ENCODE measurements at places on chromosomes 1 and 21.

DNA sequence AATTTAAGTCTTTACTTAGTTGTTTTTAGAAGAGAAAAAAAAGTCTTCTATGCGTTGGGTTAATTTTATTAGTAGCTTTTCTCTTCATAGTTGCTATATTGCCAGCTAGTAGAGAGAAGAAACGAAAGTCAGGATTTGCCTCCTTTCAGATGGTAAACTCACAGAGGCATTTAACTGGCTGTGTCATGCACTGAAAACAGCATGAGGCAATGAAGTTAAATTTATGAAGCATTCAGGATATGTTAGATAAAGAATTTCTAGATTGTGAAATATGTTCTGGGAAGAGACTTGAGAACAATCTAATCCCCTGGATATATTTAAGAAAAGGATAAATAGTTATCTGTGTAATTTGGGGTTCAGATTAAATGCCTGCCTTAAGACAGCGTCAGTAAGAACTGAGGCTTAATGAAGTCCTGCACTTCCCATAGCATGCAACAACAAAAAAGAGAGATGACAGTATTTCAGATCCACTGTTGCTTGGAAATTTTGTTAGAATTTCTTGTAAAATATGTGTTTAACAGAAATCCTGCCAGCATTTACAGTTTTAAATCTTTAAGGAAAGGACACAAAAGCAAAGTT is 1.7 kb downstream of the ANGPTL1 start:
- DNase-seq = peak; percentile 20

DNA sequence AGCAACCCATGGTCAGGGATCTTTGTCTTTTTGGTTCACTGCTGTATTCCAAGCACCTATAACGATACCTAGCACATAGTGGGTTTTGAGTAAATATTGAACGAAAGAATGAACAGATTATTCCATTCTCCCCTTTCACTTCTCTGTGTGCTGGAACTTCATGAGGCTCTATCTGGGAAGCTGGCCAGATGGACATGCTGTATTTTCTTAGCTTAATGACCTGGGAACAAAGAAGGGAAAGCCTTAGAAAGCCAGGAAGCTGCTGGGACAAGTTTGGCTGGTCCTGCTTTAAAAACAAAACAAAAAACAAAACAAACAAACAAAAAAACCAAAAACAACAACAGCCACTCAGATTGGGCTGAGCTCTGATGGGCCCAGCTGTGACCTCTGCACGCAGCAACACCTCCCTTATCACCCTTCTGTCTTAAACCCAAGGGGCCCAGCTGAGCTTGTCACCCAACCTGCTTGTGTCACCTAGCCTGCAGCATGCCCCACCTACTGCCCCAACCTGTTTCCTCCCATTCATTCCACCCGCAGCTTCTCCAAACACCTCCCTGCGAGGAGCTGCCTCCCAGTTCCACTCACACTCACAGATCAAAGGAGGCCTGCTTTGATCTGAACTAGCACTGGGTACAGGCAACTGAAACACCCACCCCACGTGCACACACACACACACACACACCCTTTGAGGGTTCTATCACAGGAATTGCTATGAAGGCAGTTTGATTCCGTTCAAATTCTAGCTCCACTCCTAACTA is 37.1 kb downstream of the SLC30A1 start:
- no peak for DNase-seq

GRCh38 chr1:76090283-76091203 is 16.0 kb downstream of the ST6GALNAC3 start:
- peak; percentile 2 for DNase-seq

GRCh38 chr1:116954440-116954839 is 44.7 kb downstream of the PTGFRN start:
- no peak for DNase-seq

- peak; percentile 80 for DNase-seq
Measured at GRCh38 chr1:3668585-3669300, 16.4 kb downstream of the TP73 start.

DNA sequence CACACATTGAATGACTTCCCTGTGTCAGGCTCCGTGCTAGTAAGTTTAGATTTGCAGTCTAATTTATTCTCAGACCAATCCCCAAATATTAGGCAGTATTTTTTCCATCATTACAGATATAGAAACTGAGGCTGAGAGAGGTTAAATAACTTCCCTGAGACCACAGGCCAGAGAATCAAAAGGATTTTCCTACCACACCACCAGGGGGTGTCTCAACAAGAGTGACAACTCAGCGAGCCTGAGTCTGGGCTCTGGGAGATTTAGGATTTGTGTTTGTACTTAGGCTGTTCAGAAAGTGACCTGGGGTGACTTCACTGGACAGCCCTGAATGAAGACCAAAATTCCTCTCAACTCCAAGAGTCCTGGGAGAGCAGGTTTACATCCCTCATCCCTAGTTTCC is 13.3 kb upstream of the LCE5A start:
- peak; percentile 38 for DNase-seq

DNA sequence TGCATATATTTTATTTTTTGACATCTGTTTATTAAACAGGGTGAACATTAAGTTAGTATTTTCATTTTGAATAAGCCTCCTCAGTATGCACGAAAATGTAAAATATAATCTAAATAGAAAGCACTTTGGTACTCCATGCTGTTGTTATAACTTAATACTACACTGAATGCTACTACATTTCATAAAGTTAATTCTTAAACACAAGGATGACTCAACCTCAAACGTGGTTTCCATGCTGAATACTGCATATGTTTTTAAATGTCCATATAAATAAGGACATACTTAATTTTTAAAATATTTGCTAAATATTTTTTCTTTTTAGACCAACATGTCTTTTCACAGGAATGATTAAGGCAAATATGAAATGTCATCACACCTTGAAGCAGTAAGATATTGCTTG is 83.9 kb downstream of the USP24 start:
- no peak for DNase-seq

- peak; percentile 86 for DNase-seq
Measured at GRCh38 chr1:20574686-20575540, 14.0 kb upstream of the CDA start.

- no peak for DNase-seq
Measured at GRCh38 chr1:30684881-30685795, 38.2 kb downstream of the MATN1 start.

DNA sequence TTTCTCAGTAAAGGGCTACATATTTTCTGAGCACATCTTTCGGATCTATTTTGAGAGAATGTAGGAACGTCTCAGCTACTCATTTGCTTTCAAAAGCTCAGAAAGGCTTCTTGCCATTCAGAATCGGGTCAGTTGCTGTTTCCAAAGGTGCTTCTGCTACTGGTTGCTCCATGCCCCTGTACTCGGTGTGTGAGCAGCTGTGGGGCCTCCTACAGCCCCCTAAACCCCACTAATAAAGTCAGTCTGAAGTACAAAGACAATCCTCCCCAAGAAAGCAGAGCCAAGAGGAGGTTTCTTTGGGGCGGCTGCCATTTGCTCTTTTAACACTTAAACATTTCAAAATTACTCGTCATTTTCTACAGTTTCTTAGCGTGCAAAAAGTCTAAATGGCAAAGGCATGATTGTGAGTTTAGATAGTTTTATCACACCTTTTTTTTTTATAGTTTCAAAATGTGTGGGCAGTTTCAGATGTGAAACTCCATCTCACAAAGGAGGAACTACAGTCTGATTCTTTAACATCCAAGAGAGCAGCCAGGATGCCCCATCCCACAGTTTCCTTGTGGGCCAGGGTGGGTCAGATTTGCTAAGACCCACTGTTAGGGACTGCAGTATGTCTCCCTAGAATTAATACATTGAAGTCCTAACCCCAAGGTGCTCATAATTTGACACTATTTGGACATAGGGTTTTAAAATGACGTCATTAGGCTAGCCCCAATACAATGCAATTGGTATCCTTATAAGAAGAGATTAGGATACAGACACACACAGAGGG is 4.1 kb downstream of the RUNX1 start:
- no peak for DNase-seq

GRCh38 chr21:45546636-45547544 is 4.7 kb upstream of the SLC19A1 start:
- DNase-seq = no peak

DNA sequence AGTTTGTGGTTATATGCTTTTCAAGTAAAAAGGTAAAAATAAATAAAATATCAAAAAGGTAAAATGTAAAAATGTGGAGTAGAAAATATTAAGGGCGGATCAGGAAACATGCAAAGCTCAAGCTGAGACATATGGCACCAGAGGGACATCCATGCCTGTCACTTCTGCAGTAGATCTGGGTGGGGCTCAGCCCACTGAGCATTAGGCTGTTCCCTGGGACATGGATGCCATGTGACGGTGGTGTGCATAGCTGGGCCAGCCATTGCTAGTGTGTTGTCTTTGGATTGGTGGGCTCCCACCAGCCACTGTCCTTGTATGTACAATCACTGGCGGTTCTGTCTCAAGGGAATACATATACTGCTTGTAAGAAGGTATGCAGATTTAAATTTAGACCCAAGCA is 3.0 kb downstream of the TTC13 start:
- peak; percentile 6 for DNase-seq

DNA sequence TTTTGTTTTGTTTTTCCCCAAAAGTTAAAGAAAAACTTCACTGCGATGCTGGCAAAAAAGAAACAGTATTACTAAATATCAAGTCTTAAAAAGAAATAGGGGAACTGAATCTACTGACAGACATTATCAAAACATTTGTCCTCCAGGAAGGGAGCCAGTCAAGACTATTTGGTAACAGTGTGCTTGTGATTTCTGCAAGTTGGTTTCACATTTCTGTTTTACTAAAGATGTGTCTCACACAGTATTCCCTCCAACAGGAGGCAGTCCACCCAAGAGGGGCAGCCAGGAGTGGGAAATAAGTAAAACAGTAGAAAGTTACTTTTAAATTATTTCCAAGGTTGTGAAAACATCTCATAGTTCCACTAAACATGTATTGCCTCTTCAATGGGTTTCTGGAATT is 74.4 kb upstream of the SDC3 start:
- peak; percentile 44 for DNase-seq

- DNase-seq = no peak
Measured at GRCh38 chr1:229287267-229287666, 16.4 kb downstream of the RAB4A start.

- DNase-seq = peak; percentile 42
Measured at GRCh38 chr1:245054105-245054504, 100.7 kb upstream of the KIF26B start.

DNA sequence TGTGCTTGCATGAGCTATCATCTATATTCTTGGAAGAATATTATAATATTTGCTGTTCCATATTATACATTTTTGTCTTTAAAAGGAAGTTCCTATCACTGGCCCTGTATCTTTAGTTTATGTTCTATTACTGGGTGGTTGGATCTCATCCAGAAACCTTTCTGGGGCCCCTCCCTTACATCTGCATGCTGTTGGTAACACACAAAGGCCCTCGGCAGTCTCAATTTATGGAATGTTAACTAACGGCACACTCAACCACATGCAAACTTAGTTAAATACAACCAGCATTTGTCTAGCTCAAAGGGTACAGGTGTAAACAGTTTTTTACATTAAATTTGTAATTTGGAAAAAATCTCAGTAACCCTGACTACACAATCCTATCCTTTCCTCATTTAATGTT is 9.7 kb upstream of the HYI start:
- no peak for DNase-seq

GRCh38 chr21:28214786-28215185 is 777.9 kb downstream of the LTN1 start:
- no peak for DNase-seq

Data from NB4 (cell line).